ENCODE measurements at places on chromosomes 12 and 14. TPM values are rescaled to one million over a fixed set of nuclear protein-coding genes. Genes with fewer than 3 reads are reported as not detected.

DNA sequence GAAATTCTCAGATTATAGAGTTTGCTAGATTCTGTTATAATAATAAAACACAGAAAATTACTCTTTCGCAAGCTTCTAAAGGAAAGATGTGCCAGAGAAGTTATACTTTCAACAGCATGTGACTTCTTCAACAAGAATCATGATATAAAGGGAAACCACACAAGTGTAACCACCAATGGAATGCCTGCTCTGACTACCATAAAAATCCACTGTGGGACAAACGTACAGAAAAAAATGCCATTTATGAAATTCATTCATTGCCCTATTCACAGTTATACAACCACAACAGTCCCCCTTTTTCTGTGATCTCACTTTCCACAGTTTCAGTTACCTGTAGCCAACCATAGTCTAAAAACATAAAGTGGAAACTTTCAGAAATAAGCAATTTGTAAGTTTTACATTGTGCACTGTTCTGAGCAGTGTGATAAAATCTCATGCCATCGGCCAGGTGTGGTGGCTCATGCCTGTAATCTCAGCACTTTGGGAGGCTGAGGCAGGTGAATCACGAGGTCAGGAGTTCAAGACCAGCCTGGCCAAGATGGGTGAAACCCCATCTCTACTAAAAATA, 3.2 kb downstream of the CATSPERB start:
- no peak overlapping the region for H3K27ac ChIP-seq
- H3K4me1 ChIP-seq = no peaks in the 10 kb centered on the region
- no peak for DNase-seq

GRCh38 chr12:92192360-92192759, 46.7 kb upstream of the BTG1 start:
- no peak overlapping the region for H3K27ac ChIP-seq
- no peak for DNase-seq
- no peaks in the 10 kb centered on the region for H3K4me1 ChIP-seq
- H3K36me3 ChIP-seq = no peaks in the 10 kb centered on the region
- H3K4me3 ChIP-seq = no peak overlapping the region

DNA sequence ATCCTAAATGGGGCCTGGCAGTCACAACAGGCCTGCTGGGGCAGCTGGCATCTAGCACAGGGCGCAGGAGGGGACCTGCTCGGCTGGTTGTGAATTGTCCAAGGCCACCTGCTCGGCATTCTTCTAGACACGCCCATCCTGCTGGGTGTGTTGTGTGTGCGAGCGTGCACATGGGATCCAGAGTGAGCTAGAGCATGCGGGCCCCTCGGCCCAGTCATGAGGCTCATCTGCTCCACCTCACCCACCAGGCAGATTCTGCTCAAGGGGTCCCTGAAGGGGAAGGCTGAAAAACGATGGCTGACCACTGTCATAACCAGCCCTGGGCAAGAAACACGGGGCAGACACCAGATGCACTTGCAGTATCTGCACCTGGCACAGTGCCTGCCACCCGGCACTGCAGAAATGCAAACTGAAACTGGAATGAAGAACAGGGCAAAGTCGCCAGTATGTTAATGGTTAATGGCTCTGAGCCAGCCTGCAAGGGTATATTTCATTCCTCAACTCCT, 31.8 kb downstream of the MAX start:
- H3K27ac ChIP-seq = no peak overlapping the region
- peaks cover 34% of the 10 kb centered on the region for H3K4me1 ChIP-seq
- H3K36me3 ChIP-seq = peaks cover 15% of the 10 kb centered on the region
- no peak overlapping the region for H3K4me3 ChIP-seq

DNA sequence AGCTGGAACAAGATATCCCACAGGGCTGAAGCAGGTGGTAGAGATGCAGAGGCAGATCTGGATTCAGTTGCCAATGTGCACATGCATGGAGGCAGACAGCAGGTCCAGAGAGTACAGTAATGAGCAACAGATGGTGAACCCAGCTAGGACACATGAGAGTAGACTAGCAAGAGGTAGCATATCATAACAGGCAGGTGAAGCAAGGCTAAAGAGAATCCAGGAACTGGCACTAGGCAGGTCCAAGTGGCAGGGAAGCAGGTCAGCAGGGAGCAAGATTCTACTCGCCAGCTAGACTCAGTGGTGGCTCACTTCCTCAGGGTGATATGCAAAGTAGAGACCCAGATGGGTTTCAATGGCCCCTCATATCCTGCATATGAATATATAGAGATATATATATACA, 15.3 kb upstream of the MYF6 start:
- no peak overlapping the region for H3K4me3 ChIP-seq
- H3K27ac ChIP-seq = no peak overlapping the region
- H3K36me3 ChIP-seq = no peaks in the 10 kb centered on the region
- H3K4me1 ChIP-seq = no peaks in the 10 kb centered on the region
- no peak for DNase-seq

The CDKN3 gene
- 13.5 TPM for total RNA-seq

The OR6C2 gene
- not detected for total RNA-seq

- H3K4me1 ChIP-seq = no peaks in the 10 kb centered on the region
- DNase-seq = no peak
- no peak overlapping the region for H3K27ac ChIP-seq
- no peaks in the 10 kb centered on the region for H3K27me3 ChIP-seq
- H3K4me3 ChIP-seq = no peak overlapping the region
Observed at GRCh38 chr14:24712909-24713308, 78.9 kb upstream of the GZMB start.

DNA sequence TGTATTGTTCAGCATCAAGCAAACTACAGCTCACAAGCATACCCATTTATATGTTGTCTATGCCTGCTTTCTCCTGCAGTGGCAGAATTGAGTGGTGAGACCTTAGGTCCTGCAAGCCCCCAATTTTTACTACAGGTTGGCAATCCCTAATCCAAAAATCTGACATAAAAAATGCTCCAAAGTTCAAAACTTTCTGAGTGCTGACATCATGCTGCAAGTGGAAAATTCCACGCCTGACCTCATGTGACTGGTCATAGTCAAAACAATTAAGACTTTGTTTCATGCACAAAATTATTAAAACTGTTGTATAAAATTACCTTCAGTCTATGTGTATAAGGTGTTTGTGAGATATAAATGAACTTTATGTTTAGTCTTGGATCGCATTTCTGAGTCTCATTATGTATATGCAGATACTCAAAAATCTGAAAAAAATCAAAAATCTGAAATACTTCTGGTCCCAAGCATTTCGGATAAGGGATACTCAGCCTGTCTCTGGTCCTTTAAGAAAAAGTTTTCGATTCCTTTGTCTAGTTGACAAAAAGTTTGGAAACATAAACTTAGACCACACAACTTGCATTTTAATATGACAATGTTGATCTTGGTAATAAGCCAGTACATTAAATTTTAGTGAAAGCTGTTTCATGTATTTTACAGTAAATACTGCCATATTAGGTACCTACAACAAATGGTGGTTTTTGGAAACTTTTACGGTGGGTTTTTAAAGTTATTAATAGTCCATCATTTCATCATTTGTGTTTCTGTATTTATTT, 81.5 kb downstream of the AEBP2 start:
- DNase-seq = no peak
- H3K27me3 ChIP-seq = no peaks in the 10 kb centered on the region
- no peaks in the 10 kb centered on the region for H3K36me3 ChIP-seq
- peak overlapping the region; percentile 6 for H3K27ac ChIP-seq

The INSM2 gene
- not detected for total RNA-seq

DNA sequence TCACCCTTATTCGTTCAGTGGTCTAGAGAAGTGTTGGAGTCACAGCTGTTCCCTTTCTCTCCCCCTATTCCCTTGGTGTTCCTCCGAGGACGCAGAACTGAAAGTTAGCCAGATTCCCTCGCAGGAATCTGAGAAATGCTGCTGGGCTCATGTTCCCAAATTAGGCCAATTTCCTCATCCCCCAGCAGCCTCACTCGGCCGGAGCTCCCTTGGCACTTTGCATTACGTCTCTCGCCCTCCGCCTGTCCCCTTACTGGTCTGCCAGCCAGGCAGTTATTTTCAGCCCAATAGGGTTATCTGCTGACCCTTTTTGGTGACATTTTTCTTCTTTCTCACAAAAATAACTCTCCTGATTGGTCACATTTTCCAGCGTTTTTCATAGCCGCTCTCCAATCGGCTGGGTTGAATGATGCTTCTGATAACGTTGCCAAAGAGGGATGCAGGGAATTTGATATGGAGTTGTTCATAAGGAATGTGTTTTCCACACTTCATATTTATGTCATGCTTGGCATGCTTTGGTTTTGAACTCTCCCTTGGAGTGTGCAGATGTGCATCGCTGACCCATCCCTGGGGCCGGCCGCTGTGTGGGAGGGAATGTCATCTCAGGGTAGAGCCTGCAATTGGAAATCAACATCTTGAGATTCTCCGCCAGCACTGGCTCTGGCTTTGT, 9.9 kb downstream of the IFT43 start:
- H3K36me3 ChIP-seq = peaks cover 5% of the 10 kb centered on the region
- DNase-seq = peak; percentile 62
- H3K4me3 ChIP-seq = peak overlapping the region; percentile 55
- no peaks in the 10 kb centered on the region for H3K27me3 ChIP-seq
- peak overlapping the region; percentile 92 for H3K27ac ChIP-seq
- peaks cover 39% of the 10 kb centered on the region for H3K4me1 ChIP-seq

GRCh38 chr12:102913453-102914226, 3.4 kb downstream of the PAH start:
- no peak for DNase-seq
- no peak overlapping the region for H3K4me3 ChIP-seq
- H3K4me1 ChIP-seq = no peaks in the 10 kb centered on the region
- H3K27me3 ChIP-seq = no peaks in the 10 kb centered on the region
- H3K27ac ChIP-seq = no peak overlapping the region

DNA sequence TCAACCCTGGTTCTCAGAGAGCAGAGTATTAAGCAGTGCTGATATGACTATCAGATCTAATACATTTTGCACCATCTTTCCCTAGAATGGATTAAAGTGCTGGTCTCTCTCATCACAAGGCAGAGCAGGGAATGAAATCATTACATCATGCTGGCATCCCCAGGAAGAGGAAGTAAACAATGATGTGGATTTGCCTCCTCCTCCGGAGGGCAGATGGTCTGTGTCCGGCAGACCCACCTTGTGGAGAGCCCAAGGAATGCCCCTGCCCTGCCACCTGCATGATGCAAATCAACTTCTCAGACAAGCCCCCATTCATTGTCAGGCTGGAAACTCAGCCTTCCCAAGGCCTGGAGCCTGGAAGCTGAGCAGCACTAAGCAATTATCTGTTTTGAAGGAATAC, 1149.1 kb downstream of the VRK1 start:
- no peaks in the 10 kb centered on the region for H3K36me3 ChIP-seq
- no peaks in the 10 kb centered on the region for H3K4me1 ChIP-seq
- no peaks in the 10 kb centered on the region for H3K27me3 ChIP-seq

The CFAP54 gene
- 1.1 TPM for total RNA-seq

DNA sequence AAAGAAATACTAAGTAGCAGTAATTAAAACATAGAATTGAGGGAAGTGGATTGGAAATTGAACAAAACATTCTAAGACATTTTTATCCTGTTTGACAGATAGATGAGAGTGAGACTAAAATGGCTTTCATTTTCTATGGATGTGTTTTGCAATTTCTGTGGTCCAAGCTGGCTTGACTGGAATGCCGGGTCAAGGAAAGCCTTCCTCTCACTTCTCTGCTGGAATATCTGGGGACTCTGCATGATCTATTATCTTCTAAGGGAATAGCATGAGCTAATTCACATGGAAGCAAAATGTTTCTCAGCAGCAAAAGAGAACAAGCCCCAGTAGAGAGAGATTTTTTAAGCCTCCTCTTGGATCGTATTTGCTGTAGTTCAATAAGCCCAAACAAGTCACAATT, 407.9 kb upstream of the ATXN7L3B start:
- no peaks in the 10 kb centered on the region for H3K4me1 ChIP-seq
- H3K4me3 ChIP-seq = no peak overlapping the region
- no peak overlapping the region for H3K27ac ChIP-seq
- DNase-seq = no peak
- H3K36me3 ChIP-seq = no peaks in the 10 kb centered on the region
- H3K27me3 ChIP-seq = no peaks in the 10 kb centered on the region

- no peaks in the 10 kb centered on the region for H3K4me1 ChIP-seq
- H3K36me3 ChIP-seq = no peaks in the 10 kb centered on the region
- peak overlapping the region; percentile 79 for H3K4me3 ChIP-seq
- no peak overlapping the region for H3K27ac ChIP-seq
- DNase-seq = no peak
- no peaks in the 10 kb centered on the region for H3K27me3 ChIP-seq
Observed at GRCh38 chr12:127083008-127083949, 1183.7 kb upstream of the TMEM132C start.

- peaks cover 3% of the 10 kb centered on the region for H3K4me1 ChIP-seq
- H3K36me3 ChIP-seq = no peaks in the 10 kb centered on the region
- no peak for DNase-seq
- H3K27me3 ChIP-seq = no peaks in the 10 kb centered on the region
Observed at GRCh38 chr14:34227834-34228649, 234.0 kb downstream of the SPTSSA start.

- no peak overlapping the region for H3K4me3 ChIP-seq
- H3K27ac ChIP-seq = no peak overlapping the region
- no peak for DNase-seq
- no peaks in the 10 kb centered on the region for H3K36me3 ChIP-seq
- no peaks in the 10 kb centered on the region for H3K27me3 ChIP-seq
Observed at GRCh38 chr14:104221071-104221625, 82.8 kb downstream of the KIF26A start.

DNA sequence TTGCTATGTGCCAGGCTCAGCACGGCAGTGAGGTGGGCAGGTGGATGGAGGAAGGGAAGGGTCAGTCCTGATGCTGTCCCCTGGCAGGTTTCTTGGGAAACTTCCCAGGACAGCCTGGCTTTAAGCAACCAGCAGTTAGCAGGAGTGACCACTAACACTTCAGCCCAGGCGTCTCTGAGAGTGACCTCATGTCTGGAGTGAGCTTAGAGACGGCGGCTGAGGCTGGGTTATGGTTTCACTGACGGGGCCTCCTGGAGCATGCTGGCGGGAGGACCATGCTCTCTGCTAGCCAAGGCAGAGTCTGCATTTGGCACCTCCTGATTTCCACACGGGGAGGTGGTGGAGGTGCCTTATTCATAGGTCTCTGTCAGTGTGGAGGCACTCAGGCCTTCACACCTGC, 2.5 kb downstream of the HHIPL1 start:
- DNase-seq = no peak
- no peak overlapping the region for H3K4me3 ChIP-seq
- no peaks in the 10 kb centered on the region for H3K36me3 ChIP-seq
- H3K27ac ChIP-seq = no peak overlapping the region

DNA sequence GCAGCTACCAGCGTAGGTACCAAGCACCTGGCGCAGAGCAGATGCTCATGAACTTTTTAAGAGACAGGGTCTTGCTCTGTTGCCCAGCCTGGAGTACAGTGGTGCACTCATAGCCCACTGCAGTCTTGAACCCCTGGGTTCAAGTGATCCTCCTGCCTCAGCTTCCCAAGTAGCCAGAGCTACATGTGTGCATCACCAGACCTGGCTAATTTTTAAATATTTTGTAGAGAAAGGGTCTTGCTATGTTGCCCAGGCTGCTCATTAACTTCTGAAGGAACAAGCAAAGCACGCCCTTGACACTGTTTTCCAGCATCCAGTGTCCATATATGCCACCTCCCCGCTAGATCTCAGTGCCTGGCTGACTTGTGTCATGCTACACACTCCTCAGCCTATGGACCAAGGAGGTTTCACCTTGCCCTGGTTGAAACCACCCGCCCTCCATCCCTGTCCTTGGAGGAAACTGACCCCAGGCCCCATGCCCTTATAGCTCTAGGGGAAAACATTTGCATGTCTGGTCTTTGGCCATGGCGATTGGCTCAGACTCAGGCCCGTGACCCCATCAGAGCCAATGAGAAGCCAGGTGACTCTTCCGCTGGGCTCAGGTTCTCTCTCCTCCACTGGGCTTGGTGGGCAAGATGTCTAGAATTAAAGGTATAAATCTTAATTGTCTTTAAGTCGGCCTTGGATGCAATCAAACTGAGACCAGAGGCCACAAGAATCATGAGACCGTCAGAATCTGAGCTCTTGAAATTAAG, 26.3 kb downstream of the TESC start:
- no peaks in the 10 kb centered on the region for H3K36me3 ChIP-seq
- DNase-seq = no peak
- H3K4me1 ChIP-seq = no peaks in the 10 kb centered on the region
- H3K27ac ChIP-seq = no peak overlapping the region

Data from thoracic aorta (tissue), 2 donors.